ENCODE measurements at places on chromosomes 1 and 21.

- no peak for DNase-seq
Measured at GRCh38 chr1:170218257-170218650, 72.5 kb downstream of the NTMT2 start.

GRCh38 chr1:53604291-53604919, 134.6 kb downstream of the GLIS1 start:
- DNase-seq, result no peak

DNA sequence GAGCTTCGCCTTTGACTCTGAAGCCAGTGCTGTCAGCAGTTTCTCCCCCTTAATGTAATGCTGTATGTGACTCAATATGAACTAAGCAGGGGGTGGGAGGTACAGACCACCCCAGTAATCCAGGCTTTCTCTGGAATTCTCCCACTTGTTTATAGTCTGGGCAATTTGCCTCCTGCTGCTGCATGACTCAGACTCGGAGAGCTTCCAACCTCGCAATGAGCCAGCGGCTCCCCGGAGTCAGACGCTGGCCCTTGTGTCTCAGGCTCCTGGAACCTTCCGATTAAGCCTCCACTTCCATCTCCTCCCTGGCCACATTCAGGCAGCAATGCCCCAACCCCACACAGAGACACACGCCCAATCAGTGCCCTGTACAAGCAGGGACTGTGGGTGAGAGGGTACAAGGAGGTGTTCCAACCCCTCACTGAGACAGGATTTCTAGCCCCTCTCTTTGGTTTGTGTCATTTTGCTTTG, 471.7 kb upstream of the VAMP3 start:
- DNase-seq, result no peak

DNA sequence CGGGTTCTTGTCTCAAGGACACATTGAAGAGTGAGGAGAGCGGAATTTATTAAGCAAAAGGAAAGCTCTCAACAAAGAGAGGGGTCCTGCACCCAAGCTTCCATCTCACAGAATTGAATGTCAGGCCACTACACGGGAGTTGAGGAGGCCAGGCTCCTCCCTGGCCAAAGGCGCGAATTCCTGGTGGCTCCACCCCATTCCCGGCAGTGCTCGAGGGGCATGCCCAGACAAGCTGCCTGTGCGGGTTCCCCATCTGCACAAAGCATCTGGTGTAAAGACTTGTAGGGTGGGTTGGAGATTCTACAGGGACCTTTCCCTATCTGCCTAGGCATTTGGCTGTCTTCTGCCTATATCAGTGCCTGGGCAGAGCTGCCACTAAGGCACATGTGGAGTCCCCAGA, 648.5 kb upstream of the PKN2 start:
- no peak for DNase-seq

Measured in cerebellar nuclear complex (tissue), 1 donor.